ENCODE measurements at places on chromosomes 5 and 9.

- no peak for DNase-seq
Observed at GRCh38 chr5:33118761-33119415, 321.9 kb upstream of the TARS1 start.

DNA sequence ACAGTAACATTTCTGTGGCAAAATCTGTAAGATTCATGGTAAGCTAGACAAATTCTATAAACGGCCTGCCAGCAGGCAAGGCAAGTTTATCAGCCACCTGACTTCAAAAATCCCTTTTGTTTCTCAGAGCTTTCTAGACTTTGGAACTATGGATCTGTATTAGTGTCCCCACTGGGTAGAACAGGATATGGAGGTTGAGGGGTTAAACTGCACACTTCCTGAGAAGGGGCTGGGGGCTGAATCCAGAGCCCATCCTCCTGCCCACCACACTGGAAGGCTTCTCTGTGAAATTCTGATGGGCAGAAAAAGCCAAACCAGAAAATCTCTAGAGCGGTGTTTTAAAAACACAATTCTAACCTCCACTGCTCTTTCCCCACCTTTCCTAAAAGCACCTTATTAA is 128.7 kb downstream of the ENTREP1 start:
- no peak for DNase-seq

GRCh38 chr9:94625835-94626234 is 13.5 kb downstream of the FBP1 start:
- no peak for DNase-seq

DNA sequence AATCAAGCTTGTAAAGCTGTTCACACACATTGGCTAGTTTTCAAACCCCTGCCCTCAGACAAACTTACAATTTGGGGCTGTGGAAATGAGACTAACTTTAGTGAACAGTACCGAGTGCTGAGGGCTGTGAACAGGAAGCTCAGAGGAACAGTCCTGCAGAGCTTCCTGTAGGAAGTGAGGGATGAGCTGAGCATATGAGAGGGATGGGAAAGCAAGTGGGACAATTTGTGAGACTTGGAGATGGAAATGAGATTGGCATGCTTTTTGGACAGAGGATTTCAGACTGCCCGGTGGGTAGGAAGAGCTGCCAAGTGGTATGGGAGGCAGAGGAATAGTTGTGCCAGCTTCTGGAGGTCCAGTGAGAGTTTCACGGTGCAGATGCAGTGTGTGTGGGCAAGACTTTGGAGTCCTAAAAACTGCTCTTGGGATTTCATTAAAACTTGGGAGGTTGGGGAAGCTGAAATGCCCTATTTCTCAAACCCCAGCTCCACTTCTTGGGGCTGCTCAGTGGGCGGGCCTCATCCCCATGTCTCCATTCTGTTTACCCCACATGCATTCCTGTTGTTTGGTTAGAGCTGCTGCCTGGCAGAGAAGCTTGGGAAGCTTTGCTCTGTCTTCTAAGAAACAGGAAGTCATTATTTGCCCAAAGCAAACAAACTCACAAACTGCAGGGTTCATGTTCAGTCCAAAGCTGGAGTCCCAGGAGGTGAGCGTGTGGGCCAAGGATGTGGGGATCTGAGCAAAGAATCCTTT is 267.5 kb downstream of the ZSWIM6 start:
- DNase-seq = no peak
